H1 (cell line): ENCODE measurements at places on chromosomes 12 and 14. TPM values are rescaled to one million over a fixed set of nuclear protein-coding genes. Genes with fewer than 3 reads are reported as not detected.

CLEC6A gene
- not detected in 2 replicates for total RNA-seq

USP44 gene
- 191 and 197 TPM in 2 replicates for total RNA-seq

WNT5B gene
- 0.91 and 1.2 TPM in 2 replicates for total RNA-seq

CCDC177 gene
- total RNA-seq: 2.8 and 2.9 TPM in 2 replicates

KIF5A gene
- total RNA-seq: 21.9 and 22.8 TPM in 2 replicates

CIDEB gene
- not detected in 2 replicates for total RNA-seq

PTMS gene
- total RNA-seq: 444 and 486 TPM in 2 replicates

AQP6 gene
- total RNA-seq: 0.17 TPM in 1 of 2 replicates, not detected in the other

ARMH4 gene
- total RNA-seq: 24.8 and 25.4 TPM in 2 replicates

PIWIL1 gene
- not detected in 2 replicates for total RNA-seq

WASHC3 gene
- 5.4 and 7.4 TPM in 2 replicates for total RNA-seq

PRB2 gene
- not detected in 2 replicates for total RNA-seq

SIX6 gene
- total RNA-seq: not detected in 2 replicates

STAC3 gene
- 1.3 and 1.9 TPM in 2 replicates for total RNA-seq

UBC gene
- 559 and 571 TPM in 2 replicates for total RNA-seq

GPRC5D gene
- total RNA-seq: not detected in 2 replicates

LRTM2 gene
- not detected in 2 replicates for total RNA-seq

CARMIL3 gene
- total RNA-seq: 8.5 and 9.0 TPM in 2 replicates

CLEC4D gene
- not detected in 2 replicates for total RNA-seq

ZFHX2 gene
- total RNA-seq: 27.0 and 28.6 TPM in 2 replicates

REP15 gene
- total RNA-seq: 0.73 and 0.80 TPM in 2 replicates

TUBA1A gene
- total RNA-seq: 283 and 290 TPM in 2 replicates

APOF gene
- not detected in 2 replicates for total RNA-seq

PRPF40B gene
- 24.4 and 26.8 TPM in 2 replicates for total RNA-seq

LRP1-AS gene
- total RNA-seq: not detected in 2 replicates

C14orf39 gene
- total RNA-seq: 0.75 and 1.2 TPM in 2 replicates

ZNF385A gene
- 12.1 and 14.3 TPM in 2 replicates for total RNA-seq

CACNA2D4 gene
- 0.88 TPM in 1 of 2 replicates, not detected in the other for total RNA-seq

CLEC9A gene
- total RNA-seq: not detected in 2 replicates

PMCH gene
- not detected in 2 replicates for total RNA-seq

LTB4R2 gene
- 6.7 and 7.0 TPM in 2 replicates for total RNA-seq

RNASE3 gene
- total RNA-seq: not detected in 2 replicates

GALNT9 gene
- 2.0 and 3.3 TPM in 2 replicates for total RNA-seq

ADAMTS20 gene
- total RNA-seq: 4.5 and 5.1 TPM in 2 replicates

CLEC14A gene
- total RNA-seq: 0.13 TPM in 2 replicates

CDK17 gene
- total RNA-seq: 17.6 and 20.0 TPM in 2 replicates

EFS gene
- 27.8 and 29.0 TPM in 2 replicates for total RNA-seq

KCNH3 gene
- total RNA-seq: 0.24 and 0.36 TPM in 2 replicates

NKX2-1 gene
- not detected in 2 replicates for total RNA-seq

MYO1H gene
- not detected in 2 replicates for total RNA-seq

KDM5A gene
- total RNA-seq: 36.9 and 45.7 TPM in 2 replicates

EIF5 gene
- total RNA-seq: 323 and 328 TPM in 2 replicates

CCDC59 gene
- 54.0 and 59.1 TPM in 2 replicates for total RNA-seq

SLC10A1 gene
- total RNA-seq: not detected in 2 replicates

UNC79 gene
- 2.3 and 2.5 TPM in 2 replicates for total RNA-seq
